ENCODE measurements at places on chromosomes 11 and 22. TPM values are rescaled to one million over a fixed set of nuclear protein-coding genes. Genes with fewer than 3 reads are reported as not detected.
A peak's percentile ranks its signal among the peaks of the same experiment; 100 is the strongest.

- DNase-seq = no peak
These were observed at the start of gene TBX10 for GRCh38 chr11:67639438-67639859. TBX10 (minus strand) TSS chr11:67639763; CDS start chr11:67639472, 291 bp downstream.

DNA sequence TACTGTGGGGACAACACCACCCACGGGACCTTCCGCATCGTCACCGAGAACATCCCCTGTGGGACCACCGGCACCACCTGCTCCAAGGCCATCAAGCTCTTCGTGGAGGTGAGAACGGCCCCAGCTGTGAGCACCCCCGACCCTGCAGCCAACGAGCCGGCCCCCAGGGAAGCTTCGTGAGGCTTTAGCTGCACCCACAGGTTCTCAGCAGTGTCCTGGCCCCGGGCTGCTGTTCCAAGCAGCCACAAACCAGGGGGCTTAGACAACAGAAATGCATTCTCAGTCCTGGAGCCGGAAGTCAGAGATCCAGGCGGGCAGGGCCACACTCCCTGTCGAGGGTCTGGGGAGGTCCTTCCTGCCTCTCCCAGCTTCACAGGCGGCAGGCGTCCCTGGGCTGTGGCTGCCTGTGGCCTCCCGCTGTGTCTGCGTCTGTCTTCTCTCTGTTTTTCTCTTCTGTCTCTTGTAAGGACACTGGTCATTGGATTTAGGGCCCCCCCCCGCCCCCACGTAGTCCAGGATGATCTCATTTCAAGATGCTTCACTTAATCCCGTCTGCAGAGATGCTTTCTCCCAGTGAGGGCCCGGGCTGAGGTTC lies 12.5 kb downstream of the MUC5B start:
- no peak for DNase-seq

Gene LDHAL6A
- not detected for total RNA-seq

DNA sequence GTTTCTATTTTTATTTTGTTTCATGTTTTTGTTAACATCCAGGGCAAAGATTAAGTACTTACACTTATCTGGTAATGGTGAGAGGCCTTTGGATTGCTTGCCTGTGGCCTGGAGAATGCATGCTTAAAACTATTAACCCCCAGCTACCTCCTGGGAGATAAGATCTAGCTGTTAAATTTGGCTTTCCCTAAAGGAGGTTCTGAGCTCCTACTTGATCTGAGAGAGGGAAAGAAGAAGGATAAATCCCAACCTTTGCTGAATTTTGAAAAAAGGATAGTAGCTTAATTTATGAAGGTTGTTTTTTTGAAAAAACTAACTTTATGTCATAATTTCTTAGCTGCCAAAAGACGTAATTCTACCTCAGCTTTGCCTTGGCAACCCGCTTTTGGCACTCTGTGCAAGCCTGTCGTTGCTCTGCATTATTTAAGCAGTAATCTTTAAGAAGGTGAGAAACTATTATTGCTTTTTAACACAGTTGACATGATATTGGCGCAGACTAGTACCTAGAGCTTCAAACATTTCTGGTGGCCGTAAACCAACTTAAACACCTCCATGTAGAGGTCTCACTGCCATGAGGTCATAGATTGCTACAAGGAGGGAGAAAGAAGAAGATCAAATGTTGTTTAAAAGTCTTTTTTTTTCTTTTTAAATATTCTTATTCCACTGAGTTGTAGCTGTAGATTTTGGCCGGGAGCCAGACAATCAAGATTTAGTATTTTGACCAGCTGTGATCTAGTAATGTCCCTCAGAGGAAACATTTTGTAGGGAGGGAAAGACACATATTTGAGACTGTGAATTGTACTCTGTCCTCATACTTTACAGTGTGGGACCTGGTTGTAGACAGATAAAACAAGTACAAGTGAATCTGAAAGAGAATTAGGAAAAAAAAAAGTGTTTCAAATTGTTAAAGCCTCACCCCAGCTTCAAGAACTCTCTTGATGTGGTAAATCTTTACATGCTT lies 74.4 kb downstream of the WNT11 start:
- DNase-seq = no peak

- DNase-seq = no peak
These were observed 14.4 kb downstream of the C22orf42 start for GRCh38 chr22:32144496-32145274.

Gene CRYBA4
- not detected for total RNA-seq

Gene NEFH
- total RNA-seq = 2.1 TPM

- DNase-seq = no peak
These were observed 37.8 kb downstream of the PRR5L start for GRCh38 chr11:36333897-36334296.

Gene SIK2
- 2.9 TPM for total RNA-seq

DNA sequence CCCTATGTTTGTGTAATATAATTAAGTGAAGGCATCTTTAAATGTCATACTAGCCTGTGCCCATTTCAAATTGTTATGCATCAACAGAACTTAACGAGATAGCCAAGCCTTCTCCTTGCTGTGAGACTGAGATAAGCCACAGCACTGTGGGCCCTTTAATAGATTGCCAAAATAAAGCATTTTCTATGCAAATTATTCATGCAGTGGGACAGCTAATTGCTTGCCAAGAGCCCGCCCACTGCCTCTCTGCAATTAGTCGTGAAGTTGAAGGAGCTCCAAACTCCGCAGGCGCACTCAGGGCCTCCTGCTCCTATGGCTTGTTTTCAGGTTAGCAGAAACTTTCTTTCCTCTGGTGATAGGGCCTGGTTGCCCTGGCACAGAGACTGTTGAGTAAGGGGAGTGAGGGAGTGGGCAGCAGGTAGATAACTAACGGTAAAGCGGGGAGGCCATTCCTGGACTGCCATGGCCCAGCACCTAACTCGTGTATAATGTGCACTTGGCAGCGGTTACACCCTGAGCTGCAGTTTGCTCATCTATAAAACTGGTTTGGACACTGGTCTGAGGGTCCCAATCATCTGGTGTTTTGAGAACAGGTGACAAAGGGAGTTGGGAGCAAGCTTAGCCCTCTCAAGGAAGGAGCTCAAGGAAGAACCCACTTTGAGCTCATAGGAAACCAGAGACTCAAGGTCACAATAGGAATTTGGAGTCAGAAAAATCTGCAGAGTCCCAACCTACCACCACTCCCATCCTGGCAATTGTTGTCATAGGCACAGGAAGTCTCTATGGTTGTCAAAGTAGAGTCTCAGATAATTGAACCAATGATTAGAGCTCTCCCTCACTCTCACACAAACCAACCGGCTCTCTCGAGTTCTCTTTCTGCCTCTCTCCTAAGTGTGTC lies 33.9 kb upstream of the RIC3 start:
- no peak for DNase-seq

DNA sequence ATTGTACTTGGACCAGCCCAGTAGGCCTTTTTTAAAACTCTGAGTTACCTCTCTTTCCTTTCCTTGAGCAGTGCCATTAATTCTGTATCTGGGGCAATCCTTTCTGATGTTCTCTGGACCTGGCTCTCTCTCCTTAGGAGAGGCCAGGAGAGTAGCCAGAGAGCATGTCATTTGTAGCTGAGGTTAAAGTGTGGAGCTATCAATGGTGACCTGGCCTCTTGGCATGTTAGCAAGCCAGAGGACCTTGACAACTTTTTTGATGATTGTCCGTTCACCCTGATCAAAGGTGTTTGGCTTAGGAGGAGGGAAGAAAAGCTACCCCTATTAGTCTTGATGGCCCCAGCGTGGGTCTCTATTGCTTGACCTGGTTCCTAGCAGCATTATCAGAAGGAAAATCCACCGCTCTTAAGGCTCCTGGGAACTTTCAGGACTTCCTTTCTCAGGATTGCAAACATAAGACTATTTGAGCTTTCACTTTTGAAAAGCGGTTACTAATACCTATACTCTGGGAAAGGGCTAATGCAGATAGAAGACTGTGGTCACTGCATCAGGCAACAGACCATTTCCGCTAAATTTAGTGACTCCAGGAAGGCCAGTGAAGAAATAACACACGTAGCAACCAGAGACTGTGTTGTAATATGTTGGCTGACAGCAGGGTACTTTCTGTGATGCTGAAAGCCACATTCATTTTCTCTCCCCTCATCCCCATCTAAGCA lies 18.2 kb downstream of the LIMK2 start:
- DNase-seq = no peak

- DNase-seq = no peak
These were observed 27.3 kb downstream of the CECR2 start for GRCh38 chr22:17396516-17396915.

- DNase-seq = peak; percentile 40
These were observed 179.2 kb upstream of the ZBED5 start for GRCh38 chr11:11036848-11037732.
